Bronchial epithelial cell (primary cell): ENCODE measurements at places on chromosomes 6 and 20. TPM values are rescaled to one million over a fixed set of nuclear protein-coding genes. Genes with fewer than 3 reads are reported as not detected.

DNA sequence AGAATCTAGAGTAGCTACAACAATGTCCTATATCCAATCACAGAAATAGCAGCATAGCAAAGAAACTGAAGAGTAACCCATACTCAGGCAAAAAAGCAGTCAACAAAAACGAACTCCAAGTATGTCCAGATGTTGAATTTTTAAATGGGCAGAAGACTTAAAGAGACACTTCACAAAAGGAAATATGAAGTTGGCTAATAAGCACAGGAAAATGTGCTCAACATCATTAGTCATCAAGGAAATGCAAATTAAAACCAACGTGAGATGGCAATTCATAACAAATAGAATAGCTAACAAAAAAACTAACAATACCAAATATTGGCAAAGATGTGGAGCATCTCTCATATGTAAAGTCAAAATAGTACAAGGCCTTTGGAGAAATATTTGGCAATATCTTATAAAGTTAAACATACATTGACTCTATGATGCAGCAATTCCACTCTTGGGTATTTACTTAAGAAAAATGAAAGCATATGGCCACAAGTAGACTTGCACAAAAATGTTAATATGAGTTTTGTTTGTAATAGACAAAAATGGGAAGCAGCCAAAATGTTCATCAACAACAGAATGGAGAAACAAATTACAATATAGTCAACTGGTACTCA lies 37.7 kb downstream of the FRK start:
- peak; percentile 76 for DNase-seq

GRCh38 chr6:3744901-3745470 lies 6.5 kb downstream of the PXDC1 start:
- DNase-seq = no peak

DNA sequence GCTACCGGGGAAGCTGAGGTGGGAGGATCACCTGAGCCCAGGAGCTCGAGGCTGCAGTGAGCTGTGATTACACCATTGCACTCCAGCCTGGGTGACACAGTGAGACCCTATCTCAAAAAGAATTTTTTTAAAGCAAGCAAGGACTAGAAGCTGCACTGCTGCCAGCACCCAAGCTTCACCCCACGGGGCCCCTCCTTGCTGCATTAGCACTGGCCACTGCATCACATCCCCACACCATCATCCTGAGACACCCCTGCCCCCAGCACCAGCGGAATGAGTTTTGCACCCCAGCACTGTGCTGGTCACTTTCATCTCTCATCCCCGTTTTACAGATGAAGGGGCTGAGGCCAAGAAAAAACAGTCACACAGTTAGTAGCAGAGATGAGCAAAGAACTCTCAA lies 30.9 kb downstream of the TBC1D7 start:
- no peak for DNase-seq

DNA sequence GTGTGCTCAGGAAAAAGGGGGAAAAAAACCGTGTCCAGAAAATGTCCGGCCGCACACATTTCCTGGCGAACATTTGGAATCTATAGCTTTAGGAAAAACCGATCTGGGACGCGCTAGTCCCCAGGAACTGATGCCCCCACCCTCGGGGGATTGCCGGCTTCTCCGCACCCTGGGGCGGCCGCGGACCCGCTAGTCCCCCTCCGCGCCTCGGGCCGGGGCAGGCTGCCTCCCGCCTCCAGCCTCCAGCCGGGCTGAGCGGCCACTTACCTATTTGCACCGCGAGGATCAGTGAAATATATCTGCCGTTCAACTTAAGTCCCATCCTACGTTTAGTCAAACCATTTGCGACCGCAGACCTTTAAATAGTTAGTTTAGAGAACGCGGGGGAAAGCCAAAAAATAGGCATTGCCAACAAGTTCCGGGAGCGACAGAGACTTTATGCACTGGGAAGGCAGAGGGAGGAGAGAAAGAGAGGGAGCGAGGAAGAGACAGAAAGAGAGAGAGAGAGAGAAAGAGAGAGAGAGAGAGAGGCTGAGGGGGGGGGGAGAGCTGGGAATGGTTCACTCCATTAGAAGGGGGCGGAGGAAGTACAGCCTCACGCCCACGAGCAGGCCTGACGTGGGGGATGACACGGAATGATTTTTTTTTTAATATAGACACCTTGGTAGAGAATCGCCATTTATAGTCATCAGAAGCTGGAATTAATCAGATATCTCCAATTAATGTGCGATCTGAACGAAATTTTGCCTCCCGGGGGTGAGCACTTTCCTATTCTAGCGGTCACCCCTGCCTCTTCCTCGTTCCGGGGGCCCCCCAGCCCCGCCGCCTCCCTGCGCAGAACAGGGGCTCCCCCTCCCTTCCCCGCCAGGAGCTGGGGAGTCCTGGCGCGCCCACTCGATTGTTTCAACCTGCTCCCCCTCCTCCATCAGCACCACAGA lies at the start of gene NRN1:
NRN1 (minus strand) TSS at position 498 of the 938 bp plus-strand sequence; CDS start at position 322, 176 bp downstream.
- no peak for DNase-seq

GRCh38 chr6:160791981-160792418 lies 90.0 kb downstream of the PLG start:
- peak; percentile 93 for DNase-seq

DNA sequence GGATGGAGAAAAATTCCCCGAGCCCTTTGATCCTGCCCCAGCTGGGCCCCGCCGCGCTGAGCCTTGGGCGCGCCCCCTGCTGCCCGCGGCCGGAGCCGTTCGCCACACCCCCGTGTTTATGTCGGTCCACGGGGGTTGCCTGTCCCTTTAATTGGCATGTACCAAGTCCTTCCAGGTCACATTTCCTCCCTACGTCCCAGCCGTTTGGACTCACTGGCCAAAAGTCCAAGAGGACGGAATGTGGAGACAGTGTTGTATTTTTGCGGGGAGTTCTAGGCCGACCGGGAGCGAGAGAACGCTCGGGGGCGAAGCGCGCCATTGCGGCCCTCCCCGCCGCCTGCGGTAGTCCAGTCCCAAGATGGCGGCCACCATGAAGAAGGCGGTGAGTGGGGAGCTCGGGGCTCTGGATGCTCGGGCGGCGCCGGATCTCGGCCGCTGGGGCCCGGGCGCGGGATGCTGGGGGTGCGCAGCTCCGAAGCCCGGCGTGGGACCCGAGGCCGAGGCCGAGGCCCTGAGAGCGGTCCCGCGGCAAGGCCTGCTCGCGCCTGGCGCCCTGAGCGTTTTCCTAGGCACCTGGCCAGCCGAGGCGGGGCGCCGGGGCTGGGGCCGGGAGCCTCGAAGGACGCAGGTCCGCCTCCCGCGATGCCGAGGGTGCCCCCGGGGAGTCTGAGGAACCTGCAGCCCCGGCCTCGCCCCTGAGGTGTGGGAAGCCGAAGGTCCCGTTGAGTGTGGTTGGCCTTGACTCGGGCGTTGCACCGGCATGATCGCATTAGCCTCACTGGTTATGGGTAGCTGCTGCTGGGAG lies at the start of gene PFDN4:
PFDN4 (plus strand) TSS at position 345 of the 805 bp plus-strand sequence; CDS start at position 359, 14 bp downstream.
- peak; percentile 63 for DNase-seq

DNA sequence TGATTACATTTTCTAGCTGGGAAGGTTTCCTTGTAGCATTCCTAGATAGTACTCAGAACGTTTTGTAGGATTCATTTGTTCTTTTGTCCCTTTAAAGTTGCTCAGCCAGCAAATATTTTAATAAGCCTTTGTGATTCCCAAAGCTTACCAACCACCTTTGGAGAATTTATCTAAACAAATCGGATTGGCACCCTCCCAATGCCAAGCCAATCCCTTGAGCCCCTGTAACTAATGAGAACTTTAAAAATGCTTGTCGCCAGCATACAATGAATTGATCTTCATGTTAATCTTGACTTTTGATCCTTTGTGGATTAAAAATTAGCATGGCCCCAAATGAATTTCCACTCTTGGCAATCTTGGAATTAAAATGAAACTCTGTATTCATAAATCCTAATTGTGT lies 559.5 kb downstream of the UTRN start:
- DNase-seq = no peak

GRCh38 chr6:105345506-105345905 lies 57.4 kb downstream of the PREP start:
- DNase-seq = peak; percentile 53

- DNase-seq = peak; percentile 34
Observed at GRCh38 chr6:151399679-151400078, 8.3 kb upstream of the ZBTB2 start.

DNA sequence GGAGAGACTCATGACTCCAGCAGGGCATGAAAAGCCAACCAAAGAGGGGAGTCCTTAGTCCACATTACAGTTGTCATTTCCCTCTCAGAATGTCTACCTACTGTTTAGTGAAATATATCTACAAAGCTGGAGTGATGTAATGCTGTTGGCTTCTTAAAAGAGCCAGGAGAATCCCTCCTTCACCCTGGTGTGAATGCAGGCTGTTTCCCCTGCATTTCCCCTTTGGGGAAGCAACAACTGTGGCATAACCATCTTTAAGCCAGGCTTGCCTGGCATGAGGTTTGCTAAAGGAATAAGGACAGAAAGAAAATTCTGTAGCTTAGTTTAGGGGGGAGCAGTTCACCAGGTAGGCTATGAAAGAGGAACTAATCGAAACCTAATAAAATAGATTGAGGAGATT lies 129.5 kb downstream of the CRYBG1 start:
- peak; percentile 23 for DNase-seq

- peak; percentile 81 for DNase-seq
Observed at GRCh38 chr6:152295346-152295745, 341.8 kb downstream of the SYNE1 start.

DNA sequence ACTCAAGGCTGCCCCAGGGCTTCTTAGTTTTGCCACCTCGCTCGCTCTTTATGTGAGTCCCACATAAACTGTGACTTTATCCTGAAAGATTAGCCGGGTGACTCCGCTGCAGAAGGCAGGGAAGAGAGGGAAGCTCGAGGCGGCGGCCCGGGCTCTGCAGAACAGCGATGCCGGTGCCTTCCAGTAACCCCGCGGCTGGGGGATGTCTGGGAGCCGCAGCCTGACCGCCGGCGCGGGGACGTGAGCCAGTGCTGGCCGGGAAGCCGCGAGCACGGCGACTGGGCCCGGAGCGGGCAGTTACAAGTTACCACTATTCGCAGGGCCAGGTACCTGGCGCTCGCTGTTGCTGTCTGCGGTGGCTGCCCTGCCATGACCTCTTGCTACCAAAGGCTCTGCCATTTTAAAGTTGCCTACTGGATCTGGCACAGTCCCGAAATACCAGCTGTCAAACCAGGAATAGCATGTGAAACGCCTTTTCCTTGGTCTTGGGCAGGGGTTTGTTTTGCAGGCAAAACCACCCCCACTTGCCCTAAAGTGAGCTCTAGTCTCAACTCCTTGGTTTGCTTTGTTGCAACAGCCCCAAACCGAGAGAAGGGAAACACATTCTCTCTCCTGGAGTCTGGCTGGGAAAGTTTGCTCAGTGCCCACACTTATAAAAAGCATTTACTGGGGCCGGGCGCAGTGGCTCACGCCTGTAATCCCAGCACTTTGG lies 124.0 kb upstream of the SLC2A12 start:
- DNase-seq = no peak

DNA sequence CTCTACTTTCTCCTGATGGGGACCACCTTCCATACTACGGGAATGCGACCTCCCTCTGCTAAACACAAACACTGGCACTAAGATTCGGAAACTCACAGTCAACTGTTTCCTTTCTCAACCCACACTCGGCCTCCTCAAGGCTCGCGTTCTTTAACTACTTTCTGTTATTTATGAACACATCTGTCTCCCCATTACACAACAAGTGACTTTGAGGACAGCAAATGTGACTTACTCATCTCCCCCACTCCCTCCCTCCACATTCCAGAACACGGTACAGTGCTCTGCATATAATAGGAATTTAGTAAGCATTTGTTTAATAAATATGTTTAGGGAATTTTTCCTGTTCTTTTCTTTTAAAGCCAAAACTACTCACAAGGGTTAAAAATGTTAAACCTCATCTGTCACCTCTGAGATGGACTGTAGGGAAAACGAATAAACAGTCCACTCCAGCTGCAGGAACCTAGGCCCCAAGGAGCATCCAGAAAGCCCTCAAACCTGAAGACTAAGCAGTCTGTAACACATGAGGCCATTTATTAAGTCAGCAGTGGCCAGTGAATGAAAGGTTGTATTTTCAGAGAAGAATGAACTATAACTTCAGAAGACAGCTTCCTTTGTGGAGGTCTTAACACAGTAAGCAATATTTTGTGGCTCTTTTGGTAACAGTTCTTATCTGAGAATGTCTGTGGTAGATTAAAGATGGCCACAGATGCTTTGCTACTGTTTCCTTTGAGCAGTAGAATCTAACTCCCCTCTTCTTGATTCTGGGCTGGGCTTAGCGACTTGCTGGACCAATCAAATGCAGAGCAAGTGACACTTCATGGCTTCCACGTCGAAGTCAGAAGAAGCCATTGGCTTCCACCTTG lies 209.6 kb upstream of the DTNBP1 start:
- DNase-seq = no peak

- DNase-seq = no peak
Observed at GRCh38 chr6:69064226-69064625, 429.1 kb downstream of the ADGRB3 start.

DNA sequence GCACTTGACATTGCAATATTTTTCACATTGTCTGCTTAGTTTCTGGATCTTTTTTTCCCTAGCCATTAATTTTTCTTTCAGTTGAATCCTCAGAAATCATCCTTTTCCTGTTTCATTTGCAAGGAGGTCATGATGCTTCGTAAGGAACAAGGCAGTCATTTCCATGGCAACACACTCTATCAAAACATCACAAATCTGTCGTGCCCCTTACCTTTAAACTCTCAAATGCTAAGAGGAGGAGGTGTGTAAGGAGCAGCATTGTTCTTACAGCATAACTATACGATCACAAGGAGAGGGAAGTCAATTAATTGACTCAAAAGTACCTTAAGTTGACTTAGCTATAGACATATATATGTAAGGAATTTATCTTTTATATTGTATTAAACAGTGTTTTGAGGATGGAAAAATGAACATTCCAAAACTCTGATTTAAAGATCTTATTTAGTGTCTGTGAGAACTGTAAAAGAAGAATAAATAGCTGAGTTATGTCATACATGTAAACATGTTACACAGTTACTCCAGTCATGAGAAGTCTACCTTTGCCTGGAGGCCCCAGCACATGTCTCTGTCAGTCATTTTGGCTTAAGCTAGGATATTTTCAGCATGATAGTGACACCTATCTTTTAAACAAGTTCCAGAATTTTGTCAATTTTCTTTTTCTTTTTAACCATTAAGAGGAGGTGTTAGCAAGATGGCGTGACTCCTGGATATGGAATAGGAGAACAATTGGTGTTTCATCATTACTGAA lies 41.6 kb downstream of the CDKAL1 start:
- no peak for DNase-seq

PSMB1 gene
- 210 and 234 TPM in 2 replicates for total RNA-seq

DOP1A gene
- total RNA-seq = 29.5 and 35.2 TPM in 2 replicates

ZNF831 gene
- not detected in 2 replicates for total RNA-seq

TSPO2 gene
- total RNA-seq = not detected in 2 replicates

FAM184A gene
- total RNA-seq = under 0.01 and 0.26 TPM in 2 replicates

APOM gene
- total RNA-seq = 0.26 and 0.53 TPM in 2 replicates

HLA-DQA1 gene
- total RNA-seq = not detected in 2 replicates

GATA5 gene
- not detected in 2 replicates for total RNA-seq

TREM1 gene
- 1.8 and 21.1 TPM in 2 replicates for total RNA-seq

RFX6 gene
- not detected in 2 replicates for total RNA-seq

C6orf132 gene
- 11.3 and 46.1 TPM in 2 replicates for total RNA-seq

VPS52 gene
- 22.1 and 32.5 TPM in 2 replicates for total RNA-seq

POU5F1 gene
- total RNA-seq = 0.53 and 1.3 TPM in 2 replicates
